OCI-LY7 (cell line): ENCODE measurements at places on chromosomes 11 and 22. TPM values are rescaled to one million over a fixed set of nuclear protein-coding genes. Genes with fewer than 3 reads are reported as not detected.
A peak's percentile ranks its signal among the peaks of the same experiment; 100 is the strongest.

GRCh38 chr11:77386178-77386577, 84.7 kb upstream of the GDPD4 start:
- DNase-seq: no peak

GRCh38 chr22:31162015-31162765, 2.2 kb downstream of the RNF185 start:
- DNase-seq: no peak

GRCh38 chr11:2673871-2674471, 25.8 kb downstream of the KCNQ1OT1 start:
- no peak for DNase-seq

DNA sequence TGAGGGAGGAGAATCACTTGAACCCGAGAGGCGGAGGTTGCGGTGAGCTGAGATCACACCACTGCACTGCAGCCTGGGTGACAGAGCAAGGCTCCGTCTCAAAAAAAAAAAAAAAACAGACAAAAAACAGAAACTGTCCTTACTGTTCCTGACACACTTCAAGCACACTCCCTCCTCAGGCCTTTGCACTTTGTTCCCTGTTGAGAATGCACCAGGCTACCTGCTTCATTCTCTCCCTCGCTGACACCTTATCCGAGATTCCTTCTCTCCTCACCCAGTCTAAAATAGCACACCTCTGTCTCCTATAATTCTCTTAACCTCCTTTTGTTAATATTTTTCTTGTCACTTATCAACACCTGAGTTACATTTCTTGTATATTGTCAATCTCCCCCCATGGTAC, 32.3 kb upstream of the TECTA start:
- DNase-seq: no peak

GRCh38 chr11:66285250-66285947, 3.5 kb downstream of the YIF1A start:
- DNase-seq: no peak

- peak; percentile 52 for DNase-seq
Observed at GRCh38 chr11:9313648-9314290, 624 bp downstream of the TMEM41B start.

- DNase-seq: no peak
Observed at GRCh38 chr11:116506263-116506825, 266.4 kb downstream of the BUD13 start.

GRCh38 chr22:26570864-26571525, 18.9 kb downstream of the TPST2 start:
- DNase-seq: no peak

The NOX4 gene
- not detected in 2 replicates for total RNA-seq
